Renal cortical epithelial cell (primary cell): ENCODE measurements at places on chromosomes 1 and 21.

DNA sequence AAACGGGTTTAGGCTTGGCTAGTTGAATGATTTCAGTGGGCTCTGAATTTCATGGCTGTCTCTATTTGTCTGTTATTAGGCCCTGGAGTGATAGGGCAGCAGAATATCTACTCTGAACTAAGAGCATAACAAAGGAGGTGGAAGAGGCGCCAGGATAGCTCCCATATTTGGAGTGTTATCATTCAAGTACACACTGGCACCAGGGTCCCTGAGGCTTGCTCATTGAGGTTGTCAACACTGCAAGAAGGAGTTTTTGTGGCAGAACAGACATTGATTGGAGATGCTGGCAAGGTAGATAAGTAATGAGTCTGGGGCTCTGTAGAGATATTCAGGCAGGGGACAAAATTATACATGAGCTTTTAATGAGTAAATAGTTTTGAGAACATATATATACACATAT, 1748.4 kb downstream of the MRPL39 start:
- no peak for DNase-seq

- no peak for DNase-seq
Measured at GRCh38 chr1:6235296-6235677, 477 bp downstream of the ICMT start.

- DNase-seq = no peak
Measured at GRCh38 chr1:160924791-160925651, 29.6 kb downstream of the ITLN2 start.

DNA sequence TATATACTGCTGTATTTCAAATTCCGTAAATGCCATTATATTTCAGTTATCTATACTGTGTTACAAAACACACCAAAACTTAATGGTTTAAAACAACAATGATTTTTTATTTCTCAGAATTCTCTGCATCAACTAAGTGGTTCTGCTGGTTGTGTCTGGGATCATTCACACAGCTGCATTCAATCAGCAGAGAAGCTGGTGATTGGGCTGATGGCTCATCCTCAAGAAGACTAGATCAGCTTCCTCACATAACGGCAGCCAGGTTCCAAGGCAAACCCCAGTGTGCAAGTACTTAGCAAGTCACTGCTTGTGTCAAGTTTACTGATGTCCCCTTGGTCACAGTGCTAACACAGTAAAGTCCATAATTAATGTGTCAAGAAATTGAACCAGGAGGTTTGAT, 86.3 kb upstream of the VANGL1 start:
- no peak for DNase-seq

- no peak for DNase-seq
Measured at GRCh38 chr1:246261639-246262038, 245.4 kb downstream of the SMYD3 start.

DNA sequence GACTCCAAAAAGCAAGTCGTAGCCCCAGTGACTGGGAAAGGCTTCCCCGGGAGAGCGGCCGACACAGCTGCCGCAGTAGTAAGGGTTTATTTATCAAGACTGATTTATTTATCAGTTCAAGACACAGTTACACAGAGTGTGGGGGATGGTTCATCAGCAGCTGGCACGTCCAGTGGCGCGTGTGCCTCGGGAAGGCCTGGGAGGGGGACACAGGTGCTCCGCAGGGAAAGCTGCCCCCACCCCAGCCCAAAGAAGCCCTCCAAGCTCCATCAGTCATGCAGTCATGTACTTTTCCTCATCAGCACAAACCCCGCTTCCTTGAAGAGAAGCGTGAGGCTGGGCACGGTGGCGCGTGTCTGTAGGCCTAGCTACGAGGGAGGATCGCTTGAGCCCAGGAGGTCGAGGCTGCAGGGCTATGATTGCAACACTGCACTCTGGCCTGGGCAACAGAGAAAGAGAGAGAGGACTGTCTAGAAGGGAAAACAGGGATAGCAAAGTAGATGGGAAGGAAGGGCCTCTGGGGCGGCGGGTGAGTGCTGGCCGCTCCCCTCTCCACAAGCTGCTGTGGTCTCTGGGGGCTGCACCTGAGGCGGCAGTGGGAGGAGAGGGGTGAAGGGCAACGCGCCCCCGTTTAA, 53.2 kb downstream of the PRKCZ start:
- DNase-seq = no peak

GRCh38 chr1:114126261-114127095, 27.2 kb downstream of the SYT6 start:
- no peak for DNase-seq

GRCh38 chr1:206100226-206100815, 16.9 kb downstream of the AVPR1B start:
- DNase-seq = no peak
